ENCODE measurements at places on chromosomes 2 and 18. TPM values are rescaled to one million over a fixed set of nuclear protein-coding genes. Genes with fewer than 3 reads are reported as not detected.

- DNase-seq, result peak; percentile 68
Observed at GRCh38 chr2:241659150-241659739, 21.8 kb downstream of the ATG4B start.

DNA sequence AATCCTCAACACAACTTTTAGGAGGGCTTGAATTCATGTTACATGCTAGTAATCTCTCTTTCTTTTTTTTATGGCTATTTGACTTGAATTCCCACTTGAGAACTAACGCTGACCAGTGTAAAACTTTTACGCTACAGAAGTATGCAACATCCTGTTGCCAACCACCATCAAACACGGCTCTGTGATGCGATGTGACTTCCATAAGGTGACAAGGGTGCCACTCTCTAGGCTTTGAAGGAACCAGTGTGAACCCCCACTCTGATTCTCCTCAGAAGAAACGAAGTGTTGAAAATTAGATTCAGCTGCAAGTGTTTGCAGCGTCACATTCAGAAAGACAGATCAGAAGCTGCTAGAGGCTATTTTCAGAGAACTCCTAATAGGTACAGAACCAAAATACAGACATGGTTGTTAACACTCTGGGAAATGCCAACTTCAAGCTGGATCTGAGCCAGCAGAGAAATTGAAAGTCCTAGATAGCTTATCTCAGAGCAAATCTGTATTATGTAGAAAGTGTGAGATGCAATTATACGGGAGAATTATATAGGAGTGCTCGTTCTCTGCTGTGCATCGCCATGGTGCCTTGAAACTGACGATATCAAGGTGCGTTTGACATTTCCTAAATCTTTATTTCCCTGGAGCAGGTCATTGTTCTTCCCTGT lies 271.2 kb downstream of the LPIN1 start:
- DNase-seq, result no peak

GRCh38 chr2:148461876-148462275 lies 182.7 kb upstream of the EPC2 start:
- DNase-seq, result no peak

- DNase-seq, result no peak
Observed at GRCh38 chr2:112317303-112318158, 42.1 kb downstream of the ZC3H6 start.

DNA sequence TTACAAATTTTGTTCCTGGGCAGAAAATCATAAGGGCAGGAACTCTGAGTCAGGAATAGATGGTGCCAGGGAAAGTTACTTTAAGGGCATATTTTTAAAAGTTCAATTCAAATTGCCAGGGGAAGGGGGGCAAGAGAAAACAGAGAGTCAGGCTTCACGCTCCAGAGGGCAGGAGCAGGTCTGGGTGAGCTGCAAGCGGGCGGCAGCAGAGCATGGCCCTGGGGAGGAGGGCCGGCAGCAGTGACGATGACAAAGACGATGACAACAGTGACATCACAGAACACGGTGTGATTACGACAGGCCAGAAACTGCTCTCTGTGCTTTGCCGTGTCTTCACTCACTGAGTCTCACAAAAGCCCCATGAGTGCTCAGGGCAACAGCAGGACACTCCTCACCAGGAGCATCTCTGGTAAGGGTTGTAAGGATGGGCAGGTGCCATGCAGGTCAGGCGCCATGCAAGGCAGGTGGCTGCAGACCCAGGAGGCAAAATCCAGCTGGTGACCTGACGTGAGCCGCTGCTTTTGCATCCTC lies 23.3 kb downstream of the CHST10 start:
- no peak for DNase-seq

GRCh38 chr2:22301228-22301627 lies 1083.8 kb upstream of the KLHL29 start:
- DNase-seq, result no peak

CAVIN2 gene
- 3.3 TPM for total RNA-seq

MC2R gene
- under 0.01 TPM for total RNA-seq

CYBRD1 gene
- total RNA-seq, result 10.2 TPM

DNA sequence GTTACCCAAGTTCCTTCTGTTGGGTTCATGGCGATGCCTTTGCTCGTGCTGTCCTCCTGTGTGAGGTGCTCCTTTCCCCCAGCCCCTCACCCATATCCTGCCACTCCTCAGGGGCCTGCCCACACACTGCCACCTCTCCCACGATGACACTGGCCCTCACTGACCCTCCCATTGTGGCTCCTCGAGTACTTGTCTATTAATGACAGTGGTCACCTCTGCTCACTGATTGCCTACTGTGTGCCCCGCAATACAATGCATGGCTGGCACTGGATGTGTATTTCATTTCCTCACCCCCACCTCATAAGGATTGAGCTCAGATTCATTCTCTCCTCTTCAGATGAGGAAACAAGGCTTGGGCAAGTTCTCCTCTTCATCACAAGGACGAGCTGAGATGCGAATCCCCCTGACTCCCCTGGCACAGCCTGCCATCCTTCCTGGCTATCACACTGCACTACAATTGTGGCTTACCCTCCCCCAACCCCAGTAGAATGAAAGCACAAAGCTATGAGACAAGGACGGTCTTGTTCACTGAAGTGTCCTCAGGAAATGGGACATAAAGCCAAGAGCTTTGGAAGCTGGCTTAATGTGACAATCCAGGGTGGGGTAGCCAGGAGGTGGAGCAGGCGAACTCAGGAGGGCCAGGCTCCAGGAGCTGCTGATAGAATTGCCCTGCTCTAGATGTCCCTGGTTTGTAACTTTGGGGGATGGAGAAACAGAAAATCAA lies 93.9 kb upstream of the RAB12 start:
- no peak for DNase-seq

GRCh38 chr2:37560863-37561614 lies 110.4 kb downstream of the CDC42EP3 start:
- DNase-seq, result no peak

- no peak for DNase-seq
Observed at GRCh38 chr2:151783133-151783520, 45.1 kb downstream of the ARL5A start.

FLACC1 gene
- 2.4 TPM for total RNA-seq

GRCh38 chr2:100691846-100692245 lies 128.1 kb upstream of the NPAS2 start:
- no peak for DNase-seq

GRCh38 chr2:27720004-27720551 lies 51.4 kb upstream of the MRPL33 start:
- no peak for DNase-seq

- no peak for DNase-seq
Observed at GRCh38 chr2:235493402-235493774, 455 bp upstream of the AGAP1 start.

DNA sequence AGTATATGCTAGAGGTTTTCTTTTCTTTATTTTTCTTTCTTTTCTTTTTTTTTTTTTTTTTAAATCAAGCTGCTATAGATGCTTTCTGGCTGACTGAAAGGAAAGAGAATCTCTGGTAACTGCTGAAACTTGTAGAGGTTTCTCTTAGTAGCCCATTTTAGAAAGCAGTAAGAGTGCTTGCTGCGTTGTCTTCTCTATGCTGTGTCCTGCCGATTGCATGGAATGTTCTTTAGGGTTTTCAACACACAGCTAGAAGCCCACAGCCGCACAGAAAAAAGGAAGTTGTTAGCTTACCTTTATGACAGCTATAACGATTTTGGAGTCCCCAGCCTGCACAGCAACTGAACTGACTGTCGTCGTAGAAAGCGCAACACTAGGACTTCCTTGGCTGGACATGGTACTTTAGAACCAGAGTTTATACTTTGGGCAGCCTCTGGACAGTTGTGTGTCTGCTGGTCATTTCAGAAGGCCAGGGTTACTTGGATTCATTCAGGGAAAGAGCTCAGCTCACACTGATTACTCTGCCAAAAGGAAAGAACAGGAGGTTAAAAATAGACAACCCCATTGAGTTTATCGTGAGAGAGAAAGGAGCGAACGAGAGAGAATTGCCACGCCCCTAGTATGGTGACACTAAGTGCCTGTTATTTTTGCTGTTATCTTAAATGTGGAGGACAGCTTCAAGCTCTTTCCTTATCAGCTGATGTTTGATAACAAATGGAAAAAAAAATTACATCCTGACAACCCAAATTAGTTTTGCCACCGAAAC lies at the start of gene CCDC141:
Gene CCDC141, minus strand, starts transcription at position 592 of the 766 bp plus-strand sequence. Its CDS starts 196 bp downstream, at position 396.
- no peak for DNase-seq

SKOR2 gene
- not detected for total RNA-seq

GRCh38 chr18:60350150-60350549 lies 22.4 kb downstream of the MC4R start:
- DNase-seq, result no peak

DNA sequence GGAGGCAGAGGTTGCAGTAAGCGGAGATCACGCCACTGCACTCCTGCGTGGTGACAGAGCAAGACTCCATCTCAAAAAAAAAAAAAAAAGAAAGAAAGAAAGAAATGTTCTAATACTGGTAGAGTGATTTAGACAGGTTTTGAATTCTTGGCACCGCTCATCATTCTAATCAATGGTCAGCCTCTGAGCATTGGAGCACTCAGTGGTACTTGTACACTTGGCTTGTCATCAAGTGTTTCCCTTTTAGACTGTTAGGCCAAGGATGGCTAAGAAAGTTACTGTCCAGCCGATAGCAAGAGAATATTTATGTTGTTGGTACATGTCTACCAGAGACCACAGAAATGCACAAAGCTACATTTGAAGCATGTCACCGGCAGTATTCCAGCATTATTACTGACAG lies 444.1 kb upstream of the RAB12 start:
- DNase-seq, result no peak

CTDSP1 gene
- total RNA-seq, result 7.7 TPM

NT5C1B gene
- total RNA-seq, result not detected

SP5 gene
- 0.82 TPM for total RNA-seq

- DNase-seq, result peak; percentile 38
Observed at GRCh38 chr2:223692191-223692947, 90.2 kb upstream of the SCG2 start.

HSPE1 gene
- total RNA-seq, result 62.8 TPM

DNA sequence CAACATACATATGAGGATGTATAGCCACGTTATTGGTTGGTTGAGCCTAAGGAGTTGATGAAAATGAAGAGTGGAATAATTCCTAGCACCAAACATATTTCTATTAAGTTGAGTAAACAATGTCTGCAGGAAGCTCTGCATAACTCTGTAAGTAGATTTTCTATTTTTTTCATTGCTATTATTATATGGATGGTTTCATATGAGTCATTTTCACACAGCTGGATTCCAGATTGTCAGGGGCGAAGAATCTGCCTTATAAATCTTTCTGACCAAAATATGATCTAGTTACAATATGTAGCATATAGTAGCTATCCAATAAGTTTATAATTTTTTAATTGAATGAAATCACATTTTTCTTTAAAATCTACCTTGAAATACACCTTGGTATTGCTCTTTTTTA lies 468.0 kb upstream of the PKDCC start:
- no peak for DNase-seq

GRCh38 chr2:235992024-235992423 lies 176.2 kb downstream of the GBX2 start:
- no peak for DNase-seq

ACTG2 gene
- total RNA-seq, result 0.82 TPM

GRCh38 chr18:10142496-10143160 lies 228.8 kb downstream of the VAPA start:
- no peak for DNase-seq

DNA sequence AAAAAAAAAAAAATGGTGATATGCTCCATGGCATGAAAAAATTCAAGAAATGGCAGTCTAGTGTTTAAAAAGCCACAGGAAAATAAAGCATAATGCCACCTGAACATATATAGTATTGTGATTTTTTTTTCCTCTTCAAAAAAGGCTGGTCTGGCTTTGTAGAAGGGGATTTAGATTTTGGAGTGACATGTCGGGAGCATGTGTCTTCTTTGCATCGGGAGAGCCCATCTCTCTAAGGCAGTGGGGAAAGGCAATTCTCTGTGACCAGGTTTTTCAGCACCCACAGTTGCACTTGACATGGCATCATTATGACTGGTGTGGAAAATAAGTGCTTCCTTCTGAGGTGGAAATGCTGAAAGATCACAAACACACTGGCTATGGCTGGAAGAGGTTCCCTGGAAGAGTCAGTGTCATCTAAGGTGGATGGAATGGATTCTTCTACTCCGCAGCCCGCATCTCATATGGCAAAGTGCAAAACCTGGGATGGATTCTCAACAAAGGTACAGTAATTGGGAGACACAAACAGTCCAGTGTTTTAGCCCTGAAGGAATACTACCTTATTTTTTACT lies 172.5 kb downstream of the AGAP1 start:
- DNase-seq, result peak; percentile 49

DNA sequence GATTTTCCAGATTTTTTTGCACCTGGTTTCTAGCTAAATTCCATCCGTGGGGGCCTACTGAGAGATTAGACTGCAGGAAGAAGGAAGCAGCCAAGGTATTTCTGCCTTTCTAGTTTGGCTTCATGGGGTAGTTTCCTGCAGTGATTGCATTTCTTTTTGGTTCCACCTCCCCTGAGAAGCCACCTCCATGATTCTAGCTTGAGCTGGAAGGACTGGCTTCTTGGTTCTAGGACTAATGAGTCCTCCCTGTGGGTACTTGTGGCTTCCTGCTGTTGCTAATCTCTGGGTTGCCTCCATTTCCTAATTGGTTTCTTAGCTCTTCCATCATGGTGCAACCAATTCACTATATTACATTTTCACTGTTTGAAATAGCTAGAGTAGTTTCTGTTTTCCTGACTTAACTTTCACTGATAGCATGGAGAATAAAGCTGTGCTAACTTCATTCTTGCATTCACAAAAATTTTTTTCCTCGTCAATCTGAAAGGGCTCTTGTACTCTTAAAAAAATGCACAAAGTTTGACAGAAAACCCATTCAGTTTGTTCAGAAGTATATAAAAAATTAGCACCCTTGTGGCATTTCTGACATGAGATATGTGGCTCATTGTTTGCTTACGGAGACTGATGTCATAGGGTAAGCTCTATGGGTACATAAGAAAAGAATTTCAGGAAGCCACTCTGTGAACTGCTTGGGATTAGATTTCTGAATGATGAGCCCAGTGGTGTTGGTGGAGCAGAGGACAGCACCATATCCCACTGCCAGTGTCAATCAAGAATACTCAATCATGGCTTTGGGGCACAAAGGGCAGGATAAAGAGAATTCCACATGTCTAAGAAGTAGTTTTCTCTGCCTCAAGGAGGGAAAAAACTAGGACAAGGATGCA lies 242.8 kb upstream of the RBMS1 start:
- no peak for DNase-seq
